Keratinocyte (primary cell): ENCODE measurements at places on chromosomes 12 and 14. TPM values are rescaled to one million over a fixed set of nuclear protein-coding genes. Genes with fewer than 3 reads are reported as not detected.

- peak; percentile 88 for DNase-seq
Measured at GRCh38 chr14:71117839-71118743, 210.8 kb downstream of the PCNX1 start.

The MYF5 gene
- not detected in 3 replicates for polyA plus RNA-seq

- DNase-seq, result no peak
Measured at GRCh38 chr12:48980953-48981756, 3.0 kb downstream of the WNT1 start.

- DNase-seq, result no peak
Measured at GRCh38 chr12:34108405-34108803, 86.1 kb downstream of the ALG10 start.

DNA sequence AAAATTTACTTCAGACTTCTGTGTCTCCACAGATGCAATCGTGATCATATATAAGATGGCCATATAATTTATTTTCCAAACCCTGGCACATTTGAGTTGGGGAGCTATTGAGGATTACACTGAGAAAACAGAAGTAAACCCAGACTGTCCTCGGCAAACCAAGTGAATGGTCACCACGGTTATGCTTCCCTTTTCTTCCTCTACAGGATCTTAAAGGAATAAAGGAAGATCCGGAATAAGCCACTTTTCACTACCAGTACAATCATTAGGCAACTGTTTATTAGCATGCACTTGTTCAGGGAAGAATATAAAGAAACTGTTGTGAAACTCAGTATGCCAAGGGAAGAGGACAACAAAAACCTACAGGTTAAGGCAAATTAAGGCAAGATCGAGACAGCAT is 27.6 kb downstream of the SBNO1 start:
- DNase-seq, result no peak

DNA sequence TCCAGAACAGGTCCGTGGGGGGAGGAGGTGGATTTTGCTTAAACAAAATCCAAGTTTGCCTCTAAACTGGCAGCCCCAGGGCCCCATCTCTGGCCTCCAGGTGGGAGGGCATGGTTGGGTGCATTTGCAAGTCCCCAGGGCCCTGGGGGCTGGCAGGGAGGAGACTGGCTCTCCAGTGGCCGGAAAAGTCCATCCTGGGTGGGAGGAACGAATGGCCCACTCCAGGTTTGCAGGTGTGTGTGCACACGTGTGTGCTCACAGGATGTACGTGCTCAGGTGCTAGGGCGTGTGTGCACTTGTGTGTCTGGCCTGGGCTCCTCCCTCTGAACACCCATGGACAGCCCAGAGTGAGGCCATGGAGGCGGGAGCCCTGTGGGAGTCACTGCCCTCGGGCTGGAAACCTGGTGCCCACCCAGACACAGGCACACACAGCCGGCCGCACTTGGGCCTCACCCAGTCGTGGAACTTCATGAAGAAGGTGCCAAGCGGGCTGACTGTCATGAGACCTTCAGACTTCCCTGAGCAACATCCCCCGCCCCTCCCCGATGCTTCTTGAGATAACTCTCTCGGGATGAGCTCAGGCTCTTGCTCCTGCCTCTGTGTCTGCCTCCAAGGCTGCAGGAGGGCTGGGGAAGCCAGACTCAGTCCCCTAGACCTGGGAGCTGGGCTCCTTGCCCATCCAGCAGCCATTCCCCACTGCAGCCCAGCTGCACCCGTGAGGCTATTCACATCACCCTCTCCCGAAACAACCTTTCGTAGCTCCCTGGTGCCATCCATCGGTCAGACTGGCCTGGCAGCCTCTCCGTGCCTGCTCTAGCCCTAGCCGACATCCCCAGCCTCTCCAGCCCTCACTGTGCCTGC is 9.4 kb downstream of the AHNAK2 start:
- DNase-seq, result peak; percentile 95

- no peak for DNase-seq
Measured at GRCh38 chr14:84674636-84675035, 855.3 kb upstream of the FLRT2 start.
